ENCODE measurements at places on chromosomes 3 and 15.
A peak's percentile ranks its signal among the peaks of the same experiment; 100 is the strongest.

- no peak for DNase-seq
Measured at GRCh38 chr3:14564741-14565140, 24.6 kb upstream of the GRIP2 start.

DNA sequence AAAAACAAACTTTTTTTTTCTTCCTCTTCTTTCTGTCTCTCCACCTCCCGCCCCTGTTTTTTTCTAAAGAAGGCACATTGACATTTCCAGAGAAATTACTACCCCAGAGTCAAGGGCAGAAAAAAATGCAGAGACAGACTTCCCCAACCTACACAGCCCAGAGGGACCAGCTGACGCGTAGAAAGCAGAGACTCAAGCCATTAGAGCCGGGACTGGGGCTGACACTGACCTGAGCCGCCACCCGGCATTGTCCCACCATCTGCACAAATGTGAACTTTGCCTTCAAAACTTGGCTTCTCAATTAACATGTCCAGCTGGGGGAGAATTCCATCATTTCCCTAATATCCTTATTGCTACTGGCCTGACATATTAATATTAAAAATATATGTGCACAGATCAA, 385.6 kb downstream of the NR2F2 start:
- DNase-seq, result no peak

GRCh38 chr15:68807249-68807648, 13.4 kb downstream of the ANP32A start:
- no peak for DNase-seq

DNA sequence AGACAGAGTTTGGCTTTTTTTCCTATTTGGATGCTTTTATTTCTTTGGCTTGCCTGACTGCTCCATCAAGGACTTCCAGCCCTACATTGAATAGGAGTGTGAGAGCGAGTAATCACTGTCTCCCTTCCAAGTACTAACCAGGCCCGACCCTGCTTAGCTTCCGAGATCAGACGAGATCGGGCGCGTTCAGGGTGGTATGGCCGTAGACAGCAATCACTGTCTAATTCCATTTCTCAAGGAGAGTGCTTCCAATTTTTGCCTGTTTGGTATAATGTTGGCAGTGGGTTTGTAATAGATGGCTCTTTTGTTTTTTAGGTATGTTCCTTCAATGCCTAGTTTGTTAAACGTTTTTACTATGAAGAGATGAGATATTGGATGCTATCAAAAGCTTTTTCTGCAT, 125.0 kb upstream of the PEX5L start:
- DNase-seq, result no peak

GRCh38 chr15:76667943-76668715, 237.0 kb downstream of the SCAPER start:
- DNase-seq, result no peak

GRCh38 chr15:81336568-81336967, 12.6 kb upstream of the STARD5 start:
- peak; percentile 14 for DNase-seq

DNA sequence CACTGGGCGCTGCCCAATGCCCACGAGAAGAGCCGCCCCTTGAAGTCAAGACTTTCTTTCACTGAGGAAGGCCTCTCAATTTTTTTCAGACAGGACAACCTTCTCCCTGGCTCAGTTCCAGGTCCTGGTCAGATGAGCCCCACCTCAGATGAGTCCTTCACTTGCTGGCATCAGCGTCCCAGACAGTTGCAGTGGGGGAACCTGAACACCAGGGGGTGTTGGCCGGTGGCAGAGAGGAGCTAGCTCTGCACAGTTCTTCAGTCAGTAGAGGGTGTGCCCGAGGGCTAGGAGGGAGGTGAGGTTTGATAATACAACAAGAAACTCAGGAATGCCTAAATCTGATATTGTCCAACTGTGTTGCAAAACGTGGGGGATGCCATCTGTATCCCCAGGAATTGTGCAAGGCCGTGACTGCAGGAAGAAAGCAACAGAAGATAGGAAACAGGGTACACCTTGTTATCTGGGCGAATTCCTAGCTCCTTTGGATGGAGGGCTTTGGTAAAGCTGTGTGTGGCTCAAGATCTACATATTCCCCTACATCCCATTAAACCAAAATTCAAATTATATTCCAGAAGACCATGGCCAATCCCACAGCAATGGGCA, 34.3 kb downstream of the CCR3 start:
- DNase-seq, result peak; percentile 16

DNA sequence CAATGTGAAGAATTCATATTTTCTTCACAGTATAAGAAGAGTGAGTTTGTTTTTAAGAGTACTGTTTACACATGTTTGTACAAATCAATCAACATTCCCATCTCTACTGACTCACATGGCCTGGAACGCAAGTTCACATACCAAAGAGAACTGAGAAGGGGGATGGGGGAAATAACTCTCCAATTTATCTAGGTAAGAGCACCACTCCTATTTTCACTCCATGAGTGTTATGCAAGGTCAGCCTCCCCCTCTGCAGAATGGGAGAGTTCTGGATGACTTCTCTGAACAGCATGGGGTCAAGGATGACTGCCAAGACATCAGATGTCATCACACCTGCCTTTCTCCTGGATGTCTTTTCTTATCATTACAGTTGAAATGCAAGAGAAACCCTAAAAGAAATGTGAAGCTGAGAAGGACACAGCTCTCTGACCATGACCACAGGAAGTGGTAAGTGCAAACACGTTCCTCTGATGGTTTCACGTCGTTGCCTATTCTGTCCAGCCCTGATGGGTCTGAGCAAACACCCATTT, 95.2 kb downstream of the SEMA6D start:
- DNase-seq, result no peak

DNA sequence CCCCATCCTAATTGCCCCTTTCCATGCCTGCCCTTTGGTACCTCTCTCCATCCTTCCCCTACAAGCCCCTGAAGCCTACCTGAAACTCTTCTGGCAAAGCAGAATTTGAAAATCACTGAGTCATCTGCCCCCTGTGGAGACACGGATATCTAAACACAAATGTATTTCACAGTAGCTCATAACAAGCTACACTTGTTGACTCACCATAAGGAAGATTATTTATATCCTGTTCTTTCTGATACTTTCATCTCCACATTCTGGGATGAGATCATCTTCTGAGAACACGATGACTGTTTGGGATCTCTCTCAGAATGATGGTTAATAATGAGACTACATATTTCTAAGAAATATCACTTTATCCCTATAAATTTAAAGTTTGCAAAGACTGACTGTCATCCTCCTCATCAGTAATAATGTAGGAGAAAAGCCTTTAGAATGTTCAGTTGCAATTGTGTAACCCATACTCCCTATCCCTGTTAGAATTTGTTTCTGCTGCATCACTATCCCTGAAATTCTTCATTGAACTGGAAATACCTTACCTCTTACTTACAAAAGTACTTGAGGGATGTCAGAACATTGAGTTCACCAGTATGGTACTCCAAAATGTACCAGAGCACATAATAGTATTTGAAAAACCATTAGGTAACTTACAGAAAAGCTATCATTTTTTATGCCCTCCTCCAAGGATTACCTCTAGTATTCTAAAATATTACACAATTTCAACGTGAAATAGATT, 116.1 kb upstream of the IL12A start:
- DNase-seq, result no peak

DNA sequence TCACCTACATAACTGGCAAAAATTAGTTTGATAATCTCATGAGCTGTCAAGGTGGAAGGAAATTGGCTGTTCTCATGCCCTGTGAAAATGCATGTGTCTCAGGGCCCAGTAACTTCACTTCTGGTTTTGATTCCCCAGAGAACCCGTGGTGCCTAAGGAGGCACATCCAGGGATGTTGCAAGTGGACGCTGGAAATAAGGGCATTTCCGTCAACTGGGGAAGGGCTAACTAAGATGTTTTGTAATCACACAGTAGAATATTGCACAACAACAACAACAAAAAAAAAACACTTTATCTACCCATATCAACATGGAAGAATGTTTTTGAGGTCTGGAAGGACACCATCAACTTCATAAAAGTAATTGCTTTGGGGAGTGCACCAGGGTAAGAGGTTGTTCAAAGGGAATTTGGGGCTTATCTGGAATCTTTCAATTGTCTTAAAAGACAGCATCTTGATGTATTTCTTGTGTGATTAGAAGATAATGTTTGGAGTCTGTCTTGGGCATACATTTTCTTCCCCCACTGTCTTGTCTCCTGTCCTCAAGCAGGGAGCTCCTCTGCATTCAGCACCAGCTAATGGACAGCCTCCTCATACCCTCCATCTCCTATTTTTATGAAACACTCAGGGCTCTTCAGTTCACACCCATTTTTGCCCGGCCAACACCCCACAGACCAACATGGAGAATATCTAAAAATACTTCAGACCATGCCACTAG, 37.2 kb upstream of the PRR20G start:
- DNase-seq, result no peak

DNA sequence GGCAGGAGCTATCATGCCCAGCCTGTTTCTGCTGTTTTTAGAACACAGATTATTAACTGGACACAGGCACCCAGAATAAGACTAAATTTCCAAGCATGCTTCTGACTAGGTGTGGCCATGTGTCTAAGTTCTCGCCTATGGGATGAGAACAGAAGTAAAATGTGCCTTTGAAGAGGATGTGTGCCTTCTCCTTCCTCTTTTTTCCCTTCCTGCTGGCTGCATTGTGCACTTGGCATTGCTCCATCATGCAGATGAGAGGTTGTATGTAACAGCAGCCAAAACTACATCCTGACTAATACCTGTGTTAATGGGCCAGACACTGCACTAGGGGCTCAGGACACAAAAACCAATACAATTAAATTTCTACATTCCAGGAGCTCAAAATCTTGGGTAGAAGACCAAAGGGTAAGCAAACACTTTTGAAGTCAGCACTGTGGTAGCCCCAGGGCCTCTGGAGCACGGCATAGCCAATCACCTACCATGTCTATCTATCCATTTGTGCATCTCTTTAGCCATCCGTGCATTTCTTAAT, 40.9 kb upstream of the RNU6-1 start:
- no peak for DNase-seq

- DNase-seq, result no peak
Measured at GRCh38 chr3:81790117-81790516, 28.7 kb upstream of the GBE1 start.

- no peak for DNase-seq
Measured at GRCh38 chr3:179460260-179460659, 9.0 kb upstream of the GNB4 start.

DNA sequence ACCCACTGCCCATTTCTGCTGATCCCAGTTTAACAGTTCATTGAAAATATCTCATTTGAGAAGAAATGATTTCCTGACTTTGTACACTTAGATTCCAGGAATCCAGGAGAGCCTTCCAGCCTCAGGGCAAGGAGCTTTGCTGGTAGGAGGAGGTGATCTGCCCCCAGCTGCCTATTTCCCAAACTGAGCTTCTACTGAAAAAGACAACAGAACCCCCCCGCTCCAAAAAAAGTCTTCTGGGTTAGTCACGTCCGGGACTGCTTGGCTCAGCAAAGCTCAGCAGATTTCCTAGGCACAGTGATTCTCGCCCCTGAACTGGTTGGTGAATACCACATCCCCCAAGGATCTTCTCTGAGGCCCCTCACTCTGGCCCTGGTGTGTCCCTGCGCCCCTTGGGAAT, 13.1 kb downstream of the SLC6A6 start:
- DNase-seq, result no peak
